Right cardiac atrium (tissue), 5 donors: ENCODE measurements at places on chromosomes 4 and X. TPM values are rescaled to one million over a fixed set of nuclear protein-coding genes. Genes with fewer than 3 reads are reported as not detected.

GRCh38 chr4:158787709-158788475, 19.1 kb downstream of the FNIP2 start:
- DNase-seq = no peak

- DNase-seq = no peak
Measured at GRCh38 chr4:101289306-101289705, 58.0 kb downstream of the PPP3CA start.

- DNase-seq = no peak
Measured at GRCh38 chrX:12421918-12422317, 283.6 kb downstream of the FRMPD4 start.

GRCh38 chrX:38627683-38628082, 66.3 kb downstream of the TSPAN7 start:
- DNase-seq = no peak

DNA sequence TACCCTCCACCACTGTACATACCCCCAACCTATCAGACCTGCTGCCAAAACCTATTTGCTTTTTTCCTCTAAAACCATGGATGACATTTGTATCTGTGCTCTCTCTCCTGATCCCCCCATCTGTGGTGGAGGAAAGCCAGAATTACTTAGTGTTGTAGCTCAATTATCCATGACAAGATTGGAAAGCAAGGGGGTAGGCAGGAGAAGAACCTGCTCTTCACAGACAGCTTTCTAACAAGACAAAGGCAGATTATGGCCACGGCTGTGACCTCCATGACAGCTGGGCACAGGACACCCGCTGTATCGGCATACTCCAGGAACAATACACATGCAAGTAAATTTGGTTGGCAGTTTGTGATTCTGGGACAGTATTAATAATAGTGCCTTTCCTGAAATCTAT, 186.7 kb downstream of the ENOX2 start:
- no peak for DNase-seq

DNA sequence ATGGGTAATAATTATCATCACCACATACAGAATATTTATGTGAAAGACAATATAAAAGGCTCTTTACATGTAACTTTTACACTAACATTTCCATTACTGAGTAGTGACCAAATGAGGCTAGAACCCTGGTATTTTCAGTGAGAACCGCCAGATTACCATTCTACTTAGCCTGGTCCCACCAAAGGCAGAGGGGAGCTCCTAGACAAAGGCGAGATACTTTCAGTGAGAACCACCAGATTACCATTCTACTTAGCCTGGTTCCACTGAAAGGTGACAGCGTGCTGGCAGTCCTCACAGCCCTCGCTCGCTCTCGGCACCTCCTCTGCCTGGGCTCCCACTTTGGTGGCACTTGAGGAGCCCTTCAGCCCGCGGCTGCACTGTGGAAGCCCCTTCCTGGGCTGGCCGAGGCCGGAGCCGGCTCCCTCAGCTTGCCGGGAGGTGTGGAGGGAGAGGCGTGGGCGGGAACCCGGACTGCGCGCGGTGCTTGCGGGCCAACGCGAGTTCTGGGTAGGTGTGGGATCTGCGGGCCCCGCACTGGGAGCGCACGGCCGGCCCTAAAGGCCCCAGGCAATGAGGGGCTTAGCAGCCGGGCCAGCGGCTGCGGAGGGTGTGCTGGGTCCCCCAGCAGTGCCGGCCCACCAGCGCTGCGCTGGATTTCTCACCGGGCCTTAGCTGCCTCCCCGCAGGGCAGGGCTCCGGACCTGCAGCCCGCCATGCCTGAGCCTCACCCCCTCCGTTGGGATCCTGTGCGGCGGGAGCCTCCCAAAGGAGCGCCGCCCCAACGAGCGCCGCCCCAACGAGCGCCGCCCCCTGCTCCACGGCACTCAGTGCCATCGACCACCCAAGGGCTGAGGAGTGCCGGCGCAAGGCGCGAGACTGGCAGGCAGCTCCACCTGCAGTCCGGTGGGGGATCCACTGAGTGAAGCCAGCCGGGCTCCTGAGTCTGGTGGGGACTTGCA, 1276.1 kb downstream of the PCDH7 start:
- DNase-seq = peak; percentile 28

- no peak for DNase-seq
Measured at GRCh38 chrX:132407691-132408090, 81.1 kb downstream of the MBNL3 start.

DNA sequence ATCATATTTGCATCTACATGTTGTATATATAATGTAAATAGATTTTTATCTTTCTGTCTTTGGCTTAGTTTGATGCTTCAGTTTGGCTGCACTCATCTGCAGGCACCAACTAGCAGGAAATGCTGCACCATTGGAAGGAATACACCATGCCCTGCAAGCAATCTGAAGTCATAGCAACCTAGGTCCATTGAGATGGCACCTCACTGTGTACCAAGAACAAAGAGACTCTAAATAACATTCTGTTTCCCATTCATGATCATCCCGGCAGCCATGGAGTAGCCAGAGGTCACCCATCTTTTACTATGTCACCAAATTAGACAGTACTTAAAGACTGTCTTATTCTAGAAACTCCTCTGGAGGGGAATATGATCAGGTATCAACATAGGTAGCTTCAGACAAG, 40.8 kb upstream of the HS6ST2 start:
- DNase-seq = no peak

- no peak for DNase-seq
Measured at GRCh38 chr4:108744307-108744706, 18.5 kb downstream of the ETNPPL start.

DNA sequence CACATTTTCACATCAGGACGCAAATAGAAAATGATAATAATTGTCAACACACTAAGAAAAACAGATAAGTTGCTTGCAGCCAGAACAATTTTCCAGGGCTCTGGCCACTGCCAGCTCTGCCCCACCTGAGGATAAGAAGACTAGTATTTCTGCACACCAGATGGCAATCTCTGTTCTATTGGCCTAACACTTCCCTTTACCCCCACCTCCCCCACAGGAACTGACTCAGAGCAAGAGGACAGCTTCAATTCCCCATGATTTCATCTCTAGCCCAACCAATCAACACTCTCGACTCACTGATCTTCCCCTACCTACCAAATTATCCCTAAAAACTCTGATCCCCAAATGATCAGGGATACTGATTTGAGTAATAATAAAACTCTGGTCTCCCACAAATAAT, 164.0 kb downstream of the SMARCA1 start:
- DNase-seq = no peak

DNA sequence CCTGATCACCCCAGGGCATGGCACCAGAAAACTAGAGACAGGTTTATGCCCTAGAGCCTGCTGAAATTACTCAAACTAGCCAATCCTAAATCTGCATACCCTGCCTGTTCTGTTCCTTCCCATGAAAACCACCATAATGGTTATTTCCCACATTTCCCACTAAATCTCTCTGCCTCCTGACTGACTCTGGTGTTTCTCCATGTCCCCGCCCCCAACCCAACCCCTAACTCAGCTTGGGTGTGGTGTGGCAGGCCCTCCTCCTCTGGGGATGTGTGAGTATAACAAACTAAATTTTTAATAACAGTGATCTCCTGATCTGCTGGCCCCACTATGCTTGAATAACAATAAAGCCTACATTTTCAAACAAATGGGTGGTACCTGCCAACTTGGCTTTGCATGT, 35.5 kb upstream of the C4orf54 start:
- DNase-seq = no peak

DNA sequence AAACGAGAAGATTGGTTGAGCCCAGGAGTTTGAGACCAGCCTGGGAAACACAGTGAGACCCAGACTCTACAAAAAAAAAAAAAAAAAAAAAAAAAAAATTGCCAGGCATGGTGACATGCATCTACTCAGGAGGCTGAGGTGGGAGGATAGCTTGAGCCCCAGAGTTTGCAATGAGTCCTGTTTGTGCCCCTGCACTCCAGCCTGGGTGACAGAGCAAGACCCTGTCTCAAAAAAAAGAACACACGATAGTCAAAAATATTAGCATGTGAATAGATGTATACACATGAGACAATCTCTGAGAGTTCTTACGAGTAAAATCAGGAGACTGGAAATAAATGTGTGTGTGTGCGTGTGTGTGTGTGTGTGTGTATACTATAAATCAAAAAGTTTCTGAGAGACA, 966.3 kb downstream of the FSTL5 start:
- no peak for DNase-seq

DNA sequence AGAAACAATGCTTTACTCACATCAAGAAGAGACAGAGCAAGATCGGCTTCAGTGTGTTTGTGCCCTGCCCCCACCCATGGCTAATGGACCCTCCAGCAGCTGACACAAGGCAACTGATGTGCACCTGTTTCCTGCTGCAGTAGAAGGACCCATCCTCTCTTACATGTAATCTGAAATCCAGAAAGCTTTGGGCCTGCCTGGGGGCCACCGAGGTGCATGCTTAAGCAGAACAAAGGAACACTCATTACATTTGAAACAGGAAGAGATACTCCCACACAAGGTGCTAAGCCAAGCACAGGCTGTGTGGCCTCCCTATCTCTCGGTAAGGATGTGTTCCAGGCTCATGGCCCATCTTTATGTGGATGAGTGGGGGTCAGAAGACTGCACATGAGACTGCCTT, 338.0 kb downstream of the SPOCK3 start:
- no peak for DNase-seq

GRCh38 chr4:3656416-3657356, 109.5 kb upstream of the ADRA2C start:
- DNase-seq = no peak

DNA sequence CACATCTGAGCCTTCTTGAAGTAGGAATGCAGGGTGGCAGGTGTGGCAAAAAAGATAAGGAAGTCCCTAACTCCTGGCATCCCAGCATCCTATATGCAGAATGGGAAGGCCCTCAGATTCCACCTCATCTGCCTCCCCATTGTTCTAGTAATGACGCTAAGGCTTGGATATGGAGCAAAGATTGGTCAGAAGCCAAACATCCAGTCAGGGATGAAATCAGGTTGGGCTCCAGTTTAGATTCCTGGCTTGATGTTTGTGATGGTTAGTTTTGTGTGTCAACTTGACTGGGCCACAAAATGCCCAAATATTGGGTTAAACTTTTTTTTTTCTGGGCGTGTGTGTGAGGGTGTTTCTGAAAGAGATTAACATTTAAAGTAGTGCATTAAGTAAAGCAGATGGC, 39.6 kb upstream of the MAGEA4 start:
- no peak for DNase-seq

- DNase-seq = no peak
Measured at GRCh38 chr4:25536564-25537320, 118.9 kb upstream of the SLC34A2 start.

- DNase-seq = no peak
Measured at GRCh38 chr4:33071535-33071934, 2351.4 kb downstream of the PCDH7 start.

GRCh38 chr4:103137446-103137827, 37.8 kb upstream of the BDH2 start:
- no peak for DNase-seq

DNA sequence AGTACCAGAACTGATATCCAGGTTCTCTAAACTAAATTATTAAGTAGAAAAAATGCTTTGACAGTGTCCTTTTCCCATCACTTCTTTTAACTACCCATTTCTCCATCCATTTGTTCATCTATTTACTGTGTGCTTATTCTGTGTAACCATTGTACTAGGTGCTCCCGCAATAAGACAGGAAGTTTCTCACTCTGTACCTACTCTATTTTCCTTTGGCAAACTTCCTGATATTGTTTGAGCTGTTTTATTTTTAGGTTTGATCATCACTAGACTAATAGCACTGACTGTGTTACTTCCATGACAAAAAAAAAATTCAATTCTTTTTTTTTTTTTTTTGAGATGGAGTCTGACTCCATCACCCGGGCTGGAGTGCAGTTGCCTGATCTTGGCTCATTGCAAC, 102.5 kb upstream of the CASK start:
- DNase-seq = no peak

DNA sequence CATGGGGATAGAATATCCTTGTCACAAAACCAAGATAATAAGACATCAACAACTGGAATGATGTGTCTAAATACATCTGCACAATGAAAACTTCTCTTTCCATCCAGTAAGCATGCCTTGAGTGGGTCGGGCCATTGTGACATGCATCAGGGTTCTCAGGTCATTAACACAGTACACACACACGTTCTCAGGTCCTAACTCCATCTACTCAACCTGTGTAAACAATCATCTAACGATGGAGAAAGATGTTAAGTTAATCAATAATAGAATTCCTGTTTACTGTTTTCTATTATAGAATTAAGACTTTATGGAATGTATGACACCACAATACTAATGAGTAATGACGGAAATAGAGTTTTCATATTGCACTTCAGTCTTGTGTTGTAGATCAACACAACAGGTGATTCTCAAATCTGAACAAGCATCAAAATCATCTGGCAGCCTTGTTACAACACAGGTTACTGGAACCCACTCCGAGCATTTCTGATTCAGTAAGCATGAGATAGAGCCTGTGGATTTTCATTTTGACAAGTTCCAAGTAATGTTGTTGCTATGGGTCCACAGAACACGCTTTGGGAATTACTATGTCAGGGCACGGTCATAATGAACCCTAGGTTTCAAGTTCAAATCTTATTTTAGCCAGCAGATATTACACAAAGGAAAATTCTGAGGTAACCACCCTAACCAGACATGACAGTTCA, 315.8 kb upstream of the TEX13C start:
- no peak for DNase-seq

DNA sequence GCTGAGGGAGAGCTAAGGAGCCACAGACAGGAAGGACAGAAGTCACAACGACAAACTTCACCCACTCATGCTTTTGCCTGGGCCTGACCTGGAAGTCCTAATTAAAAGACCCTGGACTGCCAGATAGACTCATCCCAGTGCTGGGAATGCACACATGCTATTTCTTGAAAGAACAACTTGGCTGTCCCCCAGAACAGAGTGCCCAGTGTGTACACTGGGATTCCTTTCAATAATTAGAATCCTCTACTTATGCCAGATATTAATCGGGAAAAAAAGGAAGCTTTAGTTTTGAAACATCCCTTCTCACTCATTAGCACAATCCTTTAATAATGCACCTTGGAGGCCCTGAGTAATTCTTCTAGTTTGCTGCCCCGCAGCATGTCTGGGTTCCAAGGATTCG, 3.4 kb downstream of the HOPX start:
- DNase-seq = no peak

GRCh38 chrX:144819406-144819805, 427.9 kb upstream of the SPANXN1 start:
- no peak for DNase-seq

Gene SMPX
- 570 TPM for total RNA-seq

Gene ADRA2C
- 3.4 TPM for total RNA-seq

Gene CCSER1
- 10.4 TPM for total RNA-seq

Gene NAT8L
- 2.9 TPM for total RNA-seq

Gene TMEM271
- not detected for total RNA-seq

Gene GAGE12H
- total RNA-seq = not detected

Gene FREM3
- total RNA-seq = not detected

Gene AFM
- total RNA-seq = not detected

Gene HERC5
- 3.2 TPM for total RNA-seq

Gene SPIN2A
- 0.53 TPM for total RNA-seq

Gene TRAM1L1
- total RNA-seq = 0.76 TPM

Gene SFRP2
- 0.76 TPM for total RNA-seq

Gene CT45A3
- not detected for total RNA-seq

Gene ENPP6
- total RNA-seq = not detected

Gene PHKA1
- total RNA-seq = 9.9 TPM

Gene PPM1K
- total RNA-seq = 109 TPM

Gene GUCY1A1
- 65.1 TPM for total RNA-seq

Gene SULT1B1
- total RNA-seq = 0.97 TPM
